Glutamatergic neuron (in vitro differentiated cells): ENCODE measurements at places on chromosomes 3 and 15.
A peak's percentile ranks its signal among the peaks of the same experiment; 100 is the strongest.

DNA sequence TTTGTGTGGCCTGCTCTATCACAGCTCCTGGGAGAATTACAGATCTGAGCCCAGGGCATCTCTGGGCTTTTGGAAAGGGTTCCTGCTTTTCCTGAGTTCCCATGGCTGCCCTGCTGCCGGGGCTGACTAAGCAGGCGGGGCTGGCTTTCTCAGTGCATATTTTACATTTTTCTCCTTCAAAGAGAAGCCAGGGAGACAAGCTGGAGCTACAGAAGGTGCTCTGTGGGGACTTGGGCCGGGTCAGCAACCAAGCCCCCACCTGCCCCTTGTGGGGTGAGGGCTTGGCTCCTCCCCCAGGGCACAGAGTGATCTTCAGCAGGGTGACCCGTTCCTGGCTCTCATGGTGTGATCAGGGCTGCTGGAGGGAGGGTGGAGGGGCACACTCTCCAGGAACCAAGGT lies 17.4 kb downstream of the ABTB1 start:
- peak; percentile 8 for DNase-seq

GRCh38 chr15:58487724-58488120 lies 55.9 kb downstream of the LIPC start:
- no peak for DNase-seq

DNA sequence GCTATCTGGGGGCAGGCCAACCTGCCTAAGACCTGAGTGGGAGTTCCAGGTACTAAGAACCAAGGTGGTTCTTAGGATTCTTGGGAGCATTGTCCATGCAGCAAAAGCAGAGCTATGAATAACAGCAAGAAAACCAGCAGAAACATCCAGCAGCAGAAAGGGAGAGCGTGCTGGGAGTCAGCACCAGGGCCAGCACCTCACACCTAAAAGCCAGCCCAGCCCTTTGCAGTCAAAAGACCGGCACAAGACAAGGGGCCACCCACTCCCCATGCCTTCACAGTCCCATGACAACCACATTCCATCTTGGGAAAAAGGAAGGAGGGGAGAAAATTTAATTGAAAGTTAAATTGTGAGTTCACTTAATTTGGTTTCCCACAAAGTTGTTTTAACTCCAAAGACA lies 364.9 kb downstream of the AGBL1 start:
- no peak for DNase-seq

DNA sequence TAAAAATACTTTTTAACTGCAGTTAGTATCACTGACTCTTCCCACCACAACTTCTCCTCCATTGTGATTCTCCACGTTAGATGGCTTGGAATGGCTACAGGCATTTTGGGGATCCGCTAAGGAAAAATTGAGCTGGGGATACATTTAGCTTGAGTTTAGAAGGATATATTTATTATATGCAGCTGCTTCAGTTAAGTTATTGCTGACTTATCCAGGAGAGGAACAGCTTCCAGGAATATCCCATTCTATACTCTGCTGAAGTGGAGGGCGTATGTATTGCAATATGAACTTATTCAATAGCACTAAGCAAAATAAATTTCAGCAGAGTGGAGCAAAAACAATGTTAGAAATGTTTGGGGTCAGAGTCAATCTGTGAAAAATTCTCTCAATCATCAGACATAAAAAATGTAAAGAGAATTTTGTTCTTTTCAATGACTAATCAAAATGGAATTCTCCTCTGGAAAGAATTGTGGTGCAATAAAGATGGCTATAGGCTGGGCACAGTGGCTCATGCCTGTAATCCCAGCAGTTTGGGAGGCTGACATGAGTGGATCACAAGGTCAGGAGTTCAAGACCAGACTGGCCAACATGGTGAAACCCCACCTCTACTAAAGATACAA lies 84.7 kb downstream of the NCEH1 start:
- DNase-seq = no peak

GRCh38 chr15:90249203-90249863 lies at the start of gene TTLL13:
Gene TTLL13, plus strand, starts transcription at chr15:90249556. Its CDS starts 1,075 bp downstream, at chr15:90250631.
- peak; percentile 99 for DNase-seq

- peak; percentile 78 for DNase-seq
These were observed 30.6 kb downstream of the SLC28A1 start for GRCh38 chr15:84914909-84915605.

DNA sequence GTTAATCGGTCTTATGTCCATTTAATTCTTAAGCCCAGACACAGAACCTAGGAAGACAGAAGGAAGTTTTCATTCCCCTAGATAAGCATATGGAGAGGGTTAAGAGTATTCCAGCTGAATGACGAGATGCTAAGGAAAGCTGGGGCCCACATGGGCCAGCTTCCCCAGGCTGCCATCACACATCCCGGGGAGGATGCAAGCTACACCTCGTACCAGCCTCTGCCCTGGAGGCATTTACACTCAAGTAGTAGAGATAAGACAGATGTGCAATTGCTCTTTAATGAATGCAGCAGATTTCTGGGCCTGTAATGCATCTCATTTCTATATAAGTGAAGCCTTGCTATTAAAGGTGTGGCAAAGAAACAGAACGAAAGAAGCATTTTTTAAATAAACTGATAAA lies 144.5 kb downstream of the MEX3B start:
- DNase-seq = no peak
